ENCODE measurements at places on chromosomes 16 and 17.
A peak's percentile ranks its signal among the peaks of the same experiment; 100 is the strongest.

GRCh38 chr16:69443927-69444631 is 19.7 kb downstream of the CYB5B start:
- DNase-seq: peak; percentile 61

DNA sequence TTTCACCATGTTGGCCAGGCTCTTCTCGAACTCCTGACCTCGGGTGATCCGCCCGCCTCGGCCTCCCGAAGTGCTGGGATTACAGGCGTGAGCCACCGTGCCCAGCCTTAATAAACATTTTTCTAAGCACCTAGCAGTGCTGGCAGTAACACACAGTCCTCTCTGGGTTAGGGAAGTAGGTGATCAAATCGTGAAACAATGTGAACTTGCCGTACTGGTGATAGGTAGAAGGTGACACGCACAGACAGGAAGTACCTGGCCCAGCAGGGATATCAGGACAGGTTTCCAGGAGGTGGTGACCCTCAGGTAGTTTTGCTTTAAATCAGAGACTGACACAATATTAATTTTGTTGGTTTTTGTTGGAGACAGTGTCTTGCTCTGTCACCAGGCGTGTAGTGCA is 4.5 kb downstream of the PLD2 start:
- DNase-seq: no peak

DNA sequence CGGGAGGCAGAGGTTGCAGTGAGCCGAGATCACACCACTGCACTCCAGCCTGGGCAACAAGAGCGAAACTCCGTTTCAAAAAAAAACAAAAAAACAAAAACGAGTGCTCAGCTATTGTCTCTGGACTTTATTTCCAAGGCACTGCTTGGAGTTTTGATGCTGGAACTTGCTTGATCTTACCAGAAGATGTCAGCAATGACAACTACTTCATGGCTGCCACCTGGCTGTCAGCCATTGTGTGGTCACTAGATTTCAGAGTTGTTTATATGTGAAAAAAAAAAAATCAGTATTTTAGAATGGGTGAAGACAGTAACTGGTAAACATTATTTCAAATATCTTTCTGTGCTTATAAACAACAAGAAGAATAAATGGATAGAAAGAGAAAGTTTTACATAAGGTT is 26.3 kb upstream of the OR4D1 start:
- DNase-seq: peak; percentile 74

DNA sequence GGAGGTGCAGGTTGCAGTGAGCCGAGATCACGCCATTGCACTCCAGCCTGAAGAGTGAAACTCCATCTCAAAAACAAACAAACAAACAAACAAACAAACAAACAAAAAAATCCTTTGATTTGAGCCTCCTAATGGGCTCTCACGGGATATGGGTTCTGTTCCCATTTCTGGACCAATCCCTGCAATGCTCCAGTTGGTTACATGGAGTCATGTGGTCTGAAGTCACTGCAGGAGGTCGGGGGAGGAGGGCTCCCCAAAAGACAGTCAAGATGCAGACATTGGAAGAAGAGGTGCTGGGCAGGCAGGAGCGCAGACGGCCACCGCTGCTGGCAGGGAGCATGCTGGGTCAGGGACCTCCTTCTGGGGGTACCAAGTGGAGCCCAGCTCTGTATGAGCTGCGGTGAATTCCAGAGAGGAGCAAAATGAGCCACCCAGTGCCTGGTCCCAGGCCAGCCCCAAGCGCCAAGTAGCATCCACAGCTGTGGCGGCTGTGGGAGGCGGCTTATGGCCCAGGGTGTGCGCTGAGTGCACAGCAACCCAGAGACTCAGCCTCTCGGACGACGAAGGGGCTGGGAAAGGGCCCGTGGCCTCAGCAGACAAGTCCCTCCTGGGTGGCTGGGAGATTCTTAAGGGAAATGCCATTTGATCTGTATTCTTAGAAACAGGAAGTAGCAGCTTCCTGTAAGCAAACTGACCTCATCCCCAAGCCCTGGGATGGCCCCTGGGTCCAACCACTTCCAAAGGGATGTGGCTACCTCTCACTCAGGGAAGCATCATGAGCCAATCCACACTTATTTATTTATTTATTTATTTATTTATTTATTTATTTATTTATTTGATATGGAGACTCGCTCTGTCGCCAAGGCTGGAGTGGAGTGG is 19.6 kb upstream of the ATP2A3 start:
- no peak for DNase-seq

GRCh38 chr16:10932959-10933710 is 9.1 kb downstream of the DEXI start:
- no peak for DNase-seq
